Fibroblast of skin of left biceps (primary cell): ENCODE measurements at places on chromosomes 1 and 21.

DNA sequence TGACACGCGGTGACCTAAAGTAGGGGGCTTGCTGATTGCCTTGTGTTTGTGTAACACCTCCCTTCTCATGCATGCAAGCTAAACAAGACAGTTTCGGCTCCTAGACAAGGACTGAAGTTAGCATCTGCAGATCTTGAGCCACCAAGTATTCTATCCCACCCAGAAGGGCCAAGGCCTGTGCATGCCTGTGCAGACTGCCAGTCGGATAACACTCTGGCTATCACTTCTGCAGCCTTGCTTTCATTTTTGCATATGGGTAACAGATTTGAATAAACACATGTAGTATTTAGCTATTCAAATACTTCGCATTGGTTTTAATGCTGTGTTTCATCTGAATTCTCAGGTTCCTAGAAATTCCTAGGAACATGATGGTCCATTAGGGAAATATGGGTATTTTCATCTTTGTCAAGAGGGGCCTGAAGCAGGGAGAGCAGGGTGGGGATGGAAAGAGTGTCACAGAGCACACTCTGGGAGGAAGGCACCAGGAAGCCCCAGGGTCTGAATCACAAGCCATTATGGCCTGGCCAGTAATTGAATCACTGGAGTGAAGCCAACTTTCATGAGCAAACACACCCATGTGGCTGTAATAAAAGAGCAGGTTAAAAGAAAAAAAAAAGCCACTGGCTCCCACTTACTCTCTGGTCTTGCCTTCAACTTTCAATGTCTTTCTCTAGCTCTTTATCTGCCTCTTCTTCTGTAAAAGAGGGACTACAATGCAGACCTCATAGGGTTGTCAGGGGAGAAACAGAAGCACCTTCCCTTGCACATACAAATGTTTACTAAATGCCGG, 28.3 kb downstream of the GADD45A start:
- peak; percentile 50 for DNase-seq

- no peak for DNase-seq
Observed at GRCh38 chr1:111471012-111471411, 2.8 kb upstream of the C1orf162 start.

- DNase-seq = no peak
Observed at GRCh38 chr1:27658951-27659496, 13.0 kb downstream of the IFI6 start.

DNA sequence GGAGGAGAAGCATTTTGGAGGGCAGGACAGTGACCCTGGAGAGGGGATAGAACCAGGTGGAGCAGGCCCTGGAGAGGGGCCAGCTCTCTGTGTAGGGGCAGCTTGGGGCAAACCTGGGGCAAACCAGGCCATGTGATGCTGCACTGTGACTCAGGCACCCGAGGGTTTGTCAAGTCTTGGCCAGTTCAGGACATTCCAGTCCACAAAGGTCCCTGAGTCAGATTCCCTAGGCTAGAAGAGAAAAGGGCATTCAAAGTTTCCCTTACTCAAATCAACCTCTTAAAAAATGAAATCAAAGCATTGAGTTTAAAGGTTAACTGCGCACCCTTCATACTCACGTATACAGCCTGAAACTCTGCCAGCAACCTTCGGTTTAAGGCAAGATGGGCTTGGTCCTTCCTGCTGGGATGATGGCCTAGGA, 25.2 kb upstream of the PLA2G2C start:
- DNase-seq = no peak

DNA sequence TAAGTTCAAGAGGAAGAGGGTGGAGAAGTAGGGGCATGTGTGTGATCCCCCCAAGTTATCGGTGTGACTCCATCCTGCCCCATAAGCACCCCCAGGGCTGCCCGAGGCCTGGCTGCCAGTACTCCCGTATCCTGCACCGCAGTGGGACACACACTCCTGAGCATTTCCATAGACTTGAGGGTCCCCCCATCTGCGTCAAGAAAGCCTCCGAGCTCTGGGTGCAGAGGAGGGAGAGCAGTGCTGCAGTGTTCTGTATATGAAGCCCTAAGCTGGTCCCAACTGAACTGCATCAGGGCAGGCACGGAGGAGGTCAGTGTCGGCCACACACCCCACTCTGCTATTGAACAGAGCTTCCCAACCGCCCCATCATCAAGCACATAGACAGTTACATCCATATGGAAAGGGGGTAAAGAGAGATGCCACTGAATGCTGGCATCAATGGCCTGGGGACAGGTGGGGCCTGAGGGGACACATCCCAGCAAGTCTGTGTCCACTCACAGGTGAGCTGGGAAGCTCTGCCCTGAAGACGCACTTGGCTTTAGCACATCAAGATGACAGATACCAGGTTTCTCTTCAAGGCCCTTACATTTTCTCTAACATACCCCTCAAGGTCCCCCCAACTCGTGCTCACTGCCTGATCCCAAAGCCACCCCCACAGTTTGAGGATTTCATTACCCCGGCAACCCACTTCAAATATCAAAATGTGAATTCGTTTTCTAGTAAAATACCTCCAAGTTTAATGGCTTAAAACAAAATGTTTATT, 64.3 kb downstream of the EVA1C start:
- DNase-seq = no peak

- no peak for DNase-seq
Observed at GRCh38 chr1:3767328-3767925, 5.1 kb upstream of the SMIM1 start.

DNA sequence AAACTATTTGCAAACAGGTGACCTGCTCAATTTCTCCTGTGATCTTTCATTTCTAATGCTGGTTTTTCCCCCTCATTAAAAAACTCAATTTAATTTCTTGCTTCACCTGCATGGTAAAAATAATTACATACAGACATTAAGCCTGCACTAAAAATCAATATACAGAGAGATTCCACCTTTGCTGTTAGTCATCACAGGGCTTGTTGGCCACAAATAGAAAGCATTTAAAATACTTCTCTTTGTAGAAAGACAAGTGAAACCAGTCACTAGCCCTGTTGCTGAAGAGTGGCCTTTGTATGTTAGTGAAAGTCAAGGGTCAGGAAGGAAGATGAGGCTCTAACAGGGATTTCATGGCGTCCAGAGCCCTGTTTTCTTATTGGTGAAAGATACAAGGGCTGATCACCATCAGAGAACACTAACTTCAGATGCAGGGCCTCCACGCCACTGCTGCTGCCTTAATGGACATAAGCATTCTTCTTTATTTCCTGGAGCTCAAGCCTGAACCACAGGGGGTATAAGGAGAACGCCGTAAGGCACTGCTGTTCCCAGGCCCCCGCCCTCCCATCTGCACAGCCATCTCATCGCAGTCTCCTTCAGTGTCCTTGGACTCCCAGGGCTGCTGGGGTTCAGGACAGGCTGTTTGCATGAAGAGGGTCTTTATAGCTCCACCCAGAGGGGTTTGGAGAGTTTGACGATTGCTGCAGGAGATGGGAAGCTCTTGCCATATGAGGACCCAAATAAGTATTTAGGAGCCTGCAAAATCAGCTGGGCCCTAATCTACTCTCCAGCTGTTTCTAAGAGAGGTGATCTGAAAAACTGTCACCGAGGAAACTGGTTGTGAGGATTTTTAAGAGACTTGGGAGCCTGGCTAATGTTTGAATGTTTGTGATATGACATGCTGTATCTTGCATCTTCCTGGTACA, 117.3 kb upstream of the IRF2BP2 start:
- DNase-seq = no peak

GRCh38 chr1:207221934-207222351, 99.5 kb upstream of the CD55 start:
- no peak for DNase-seq
